ENCODE measurements at places on chromosomes 2 and 18.

DNA sequence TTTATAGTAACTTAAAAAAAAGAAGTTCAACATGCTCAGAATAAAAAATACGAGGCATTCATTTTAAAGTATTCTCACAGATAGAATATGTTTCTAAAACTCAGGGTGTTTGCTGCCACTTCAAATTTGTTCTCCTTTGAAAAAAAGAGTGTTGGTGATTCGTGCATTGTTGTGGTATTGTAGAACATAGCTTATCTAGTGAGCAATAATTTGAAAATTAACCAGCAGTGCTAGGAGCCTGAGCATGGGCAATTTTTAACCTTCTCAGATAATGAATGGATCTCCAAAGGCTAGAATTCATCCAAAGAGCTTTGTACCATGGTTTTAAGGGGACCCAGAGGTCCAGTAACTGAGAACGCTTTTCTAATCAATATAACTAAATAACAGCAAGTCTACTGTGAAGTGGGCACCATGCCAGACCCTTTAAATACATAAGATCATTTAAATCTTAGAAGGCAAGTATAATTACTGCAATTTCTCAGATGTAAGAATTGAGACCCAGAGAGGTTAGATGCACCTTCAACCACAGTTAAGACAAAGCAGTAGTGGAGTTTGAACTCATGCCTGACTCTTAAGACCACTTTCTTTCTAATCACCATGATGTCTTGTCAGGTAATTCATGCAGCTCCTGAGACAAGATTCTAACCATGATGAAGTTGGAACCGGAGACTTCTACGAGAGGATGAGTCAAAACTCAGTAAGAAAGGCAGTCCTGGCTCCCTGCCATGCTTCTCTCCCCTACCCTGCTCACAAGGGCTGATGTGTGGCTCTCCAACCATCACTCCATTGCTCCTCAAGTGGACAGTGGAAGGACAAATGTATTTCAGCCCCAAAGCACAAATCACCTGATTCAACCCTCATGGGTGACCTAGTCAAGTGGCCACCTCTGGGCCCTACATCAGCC lies 3.4 kb downstream of the CYRIA start:
- DNase-seq: no peak

- DNase-seq: no peak
These were observed 70.5 kb downstream of the CSRNP3 start for GRCh38 chr2:165539985-165540384.

DNA sequence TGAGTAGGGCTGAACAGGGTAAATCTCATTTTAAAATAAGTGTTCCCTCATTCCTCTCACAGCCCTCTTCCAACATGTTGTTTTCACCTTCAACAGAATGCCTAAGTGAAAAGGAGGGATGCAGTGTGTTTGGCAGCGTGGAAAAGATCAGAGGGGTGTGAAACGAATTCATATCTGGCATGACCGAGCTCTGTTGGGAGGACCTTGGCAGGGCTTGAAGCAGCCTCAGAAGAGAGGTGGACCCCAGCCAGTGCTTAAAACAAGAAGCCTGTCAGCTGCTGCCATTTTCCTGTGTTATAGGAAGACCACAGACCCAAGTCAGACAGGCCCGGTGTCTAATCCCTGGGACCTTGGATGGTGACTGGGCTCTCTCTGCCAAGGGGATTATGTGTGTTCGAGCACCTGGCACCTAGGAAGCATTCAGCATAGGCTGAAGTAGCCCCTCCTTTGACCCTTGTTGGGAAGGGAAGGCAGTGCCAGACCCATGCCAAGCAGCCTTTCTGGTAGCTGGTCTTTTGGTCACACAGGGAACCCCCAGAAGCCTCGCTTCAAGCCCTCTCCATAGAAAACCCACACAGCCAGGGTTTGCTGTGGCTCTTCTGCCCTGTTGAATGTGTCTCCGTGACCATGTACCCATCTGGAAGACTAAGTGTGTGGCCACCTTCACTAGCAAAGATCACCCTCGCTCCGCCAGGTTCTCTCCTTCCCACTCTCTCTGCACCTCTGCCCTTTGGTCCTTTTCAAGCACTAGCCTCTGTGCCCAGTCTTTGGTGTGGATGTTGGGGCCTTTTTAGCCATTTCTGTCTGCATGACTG lies 87.5 kb upstream of the ST3GAL5 start:
- no peak for DNase-seq

DNA sequence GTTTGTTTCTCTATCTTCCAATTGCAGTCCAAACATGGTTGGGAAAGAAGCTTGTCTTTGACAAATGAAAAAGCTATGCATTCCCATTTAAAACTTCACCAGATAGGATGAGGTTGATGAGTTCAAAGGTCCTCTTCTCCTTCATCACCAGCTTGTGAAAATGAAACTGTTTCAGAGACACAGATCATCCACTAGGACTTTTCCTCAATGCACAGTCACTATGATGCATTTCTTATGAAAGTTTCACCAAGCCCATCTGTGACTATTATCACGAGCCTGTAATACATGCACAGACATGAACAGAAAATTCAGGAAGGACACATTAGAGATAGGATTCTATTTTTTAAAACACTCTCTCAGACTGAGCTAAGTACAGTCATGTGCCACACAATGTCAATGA lies 644.4 kb downstream of the PLCL1 start:
- DNase-seq: no peak

GRCh38 chr18:31493941-31494340 lies 4.0 kb upstream of the DSG2 start:
- no peak for DNase-seq

GRCh38 chr2:99821572-99821971 lies 320.8 kb downstream of the AFF3 start:
- no peak for DNase-seq
